ENCODE measurements at places on chromosomes 12 and 14.
A peak's percentile ranks its signal among the peaks of the same experiment; 100 is the strongest.

- no peak for DNase-seq
Measured at GRCh38 chr12:12230275-12230674, 36.6 kb downstream of the LRP6 start.

- no peak for DNase-seq
Measured at GRCh38 chr12:131197490-131197889, 243.8 kb downstream of the ADGRD1 start.

GRCh38 chr14:50697659-50698290 is 29.7 kb upstream of the SAV1 start:
- DNase-seq, result no peak

DNA sequence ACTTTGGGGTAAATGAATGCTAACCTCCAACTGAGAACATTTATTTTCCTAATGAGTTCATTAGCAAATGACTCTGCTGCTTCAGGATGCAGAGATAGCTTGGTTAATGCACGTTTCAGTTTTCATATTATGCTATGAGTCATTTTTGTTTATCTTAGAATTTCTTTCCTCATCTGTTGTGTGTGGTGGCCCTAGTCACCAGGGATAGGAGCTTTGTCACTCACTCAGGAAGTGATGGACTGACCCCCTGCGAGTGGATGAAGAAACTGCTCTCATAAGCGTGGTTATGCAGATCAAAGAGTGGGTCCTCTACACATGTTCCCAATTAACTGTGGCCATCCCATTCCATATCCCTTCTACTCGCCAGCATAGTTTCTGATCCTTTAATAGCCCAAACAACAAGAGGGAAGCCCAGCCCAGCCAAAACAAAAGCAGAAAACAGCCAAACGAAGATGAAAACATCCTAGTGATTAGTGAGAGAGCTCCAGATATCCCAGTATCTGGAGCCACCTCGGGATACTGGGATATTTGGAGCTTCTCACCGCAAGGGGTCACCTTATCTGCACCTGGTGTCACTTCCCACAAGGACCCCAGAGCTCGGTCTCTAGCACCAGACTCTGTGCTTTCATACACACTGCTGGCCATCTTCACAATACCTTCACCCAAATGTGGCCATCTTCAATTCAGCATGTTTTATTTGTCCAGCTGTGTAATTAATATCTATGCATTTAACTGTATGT is 8.6 kb downstream of the TC2N start:
- DNase-seq, result peak; percentile 41

GRCh38 chr14:59316151-59316830 is 127.8 kb downstream of the DAAM1 start:
- no peak for DNase-seq

DNA sequence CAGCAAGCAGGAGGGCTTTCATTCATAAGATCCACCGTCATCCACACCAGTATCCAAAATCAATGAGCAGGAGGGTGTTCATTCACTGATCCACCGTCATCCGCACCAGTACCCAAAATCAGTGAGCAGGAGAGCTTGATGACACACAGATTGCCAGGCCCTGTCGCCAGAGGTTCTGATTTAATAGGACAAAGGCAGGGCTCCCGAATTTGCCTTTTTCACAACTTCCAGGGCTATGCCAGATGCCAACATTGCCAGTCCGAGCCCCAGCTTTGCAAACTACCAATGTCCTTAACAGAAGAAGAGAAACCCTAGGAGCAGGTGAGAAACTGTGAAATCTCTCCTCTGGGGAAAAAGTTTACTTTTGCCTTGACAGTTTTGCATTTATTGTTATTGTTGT is 115.0 kb downstream of the SLC15A4 start:
- no peak for DNase-seq

DNA sequence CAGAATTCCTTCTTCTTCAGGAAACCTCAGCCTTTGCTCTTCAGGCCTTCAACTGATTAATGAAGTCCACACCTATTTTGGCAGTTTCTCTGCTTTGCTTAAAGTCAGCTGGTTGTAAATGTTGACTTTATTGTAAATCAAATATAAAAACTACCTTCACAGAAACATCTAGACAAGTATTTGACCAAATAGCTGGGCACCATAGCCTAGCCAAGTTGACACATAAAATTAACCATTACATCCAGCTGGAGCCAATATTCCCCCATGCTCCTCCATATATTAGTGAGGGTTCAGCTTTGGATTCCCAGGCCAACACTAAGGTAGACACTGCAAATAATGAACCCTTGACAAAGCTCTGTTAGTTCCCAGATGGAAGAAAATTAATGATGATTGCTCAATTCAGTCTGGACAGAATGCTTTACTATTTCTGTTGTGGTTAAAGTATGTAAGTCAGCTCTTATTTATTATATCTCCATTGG is 125.5 kb downstream of the ZFP36L1 start:
- DNase-seq, result no peak

- DNase-seq, result no peak
Measured at GRCh38 chr12:27554421-27555186, 30.6 kb downstream of the PPFIBP1 start.

Data from SW 1271 (cell line).